Sigmoid colon (tissue), 7 donors: ENCODE measurements at places on chromosomes 1 and 21. TPM values are rescaled to one million over a fixed set of nuclear protein-coding genes. Genes with fewer than 3 reads are reported as not detected.

DNA sequence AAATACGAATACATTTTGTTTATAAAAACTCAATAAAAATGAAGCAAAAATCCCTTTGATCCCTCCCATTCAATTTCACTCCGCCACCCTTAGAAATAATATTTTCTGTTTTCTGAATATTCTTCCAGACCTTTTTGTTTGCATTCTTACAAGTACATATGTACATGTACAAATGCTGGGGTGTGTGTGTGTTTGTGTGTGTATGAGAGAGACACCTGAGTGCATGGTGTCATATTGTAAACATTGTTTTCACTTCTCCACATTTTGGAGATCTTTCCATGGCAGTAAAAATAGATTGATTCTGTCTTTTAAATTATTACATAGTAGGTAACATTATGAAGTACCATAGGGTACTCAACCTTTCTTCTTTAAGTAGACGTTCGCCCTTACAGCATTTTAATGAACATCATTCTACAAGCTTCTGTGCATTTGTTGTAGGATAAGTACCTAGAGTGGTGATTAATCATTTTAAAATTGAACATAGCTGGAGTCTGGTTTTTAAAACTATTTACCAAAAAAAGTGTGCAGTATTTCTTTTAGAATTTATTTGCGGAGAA lies 1.3 kb upstream of the MPC2 start:
- no peak for DNase-seq

The FHAD1 gene
- not detected for total RNA-seq

The LCE3D gene
- total RNA-seq: not detected

- DNase-seq: peak; percentile 22
These were observed 622 bp upstream of the APOA2 start for GRCh38 chr1:161223805-161224694.

The RAD54L gene
- not detected for total RNA-seq

DNA sequence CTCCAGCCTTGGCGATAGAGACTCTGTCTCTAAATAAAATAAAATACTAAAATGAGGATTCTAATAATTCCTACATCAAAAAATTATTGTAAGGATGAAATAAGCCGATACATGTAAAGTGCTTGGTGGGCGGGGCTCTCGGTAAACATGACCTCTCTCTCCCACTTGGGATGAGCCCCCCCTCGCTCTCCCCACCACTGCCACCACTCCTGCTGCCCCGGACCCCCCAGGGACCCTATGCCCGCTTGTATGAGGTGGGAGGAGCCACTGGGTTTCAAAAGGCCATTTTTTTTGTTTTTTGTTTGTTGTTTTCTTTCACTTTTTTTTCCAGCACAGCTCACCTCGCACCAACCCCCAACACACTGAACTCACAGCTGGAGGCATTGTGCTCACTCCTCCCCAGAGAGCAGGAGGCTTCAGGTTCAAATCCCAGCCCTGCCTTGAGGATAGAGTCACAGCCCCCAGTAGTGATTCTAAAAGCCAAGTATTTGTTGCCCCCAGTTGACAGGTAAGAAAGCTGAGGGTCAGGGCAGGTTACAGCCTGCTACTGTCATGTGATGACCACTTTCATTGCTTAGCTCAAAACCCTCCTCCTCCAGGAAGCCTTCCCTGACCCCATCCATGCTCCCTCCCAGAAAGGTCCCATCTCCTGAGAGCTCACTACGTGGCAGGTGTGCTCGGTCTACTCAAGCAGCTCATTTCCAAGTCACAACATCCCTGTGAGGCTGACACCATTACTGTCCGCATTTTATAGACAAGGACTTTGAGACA lies 4.2 kb downstream of the SDC3 start:
- DNase-seq: peak; percentile 51

The GOLT1A gene
- total RNA-seq: not detected

The G0S2 gene
- 20.1 TPM for total RNA-seq

The SPRR3 gene
- not detected for total RNA-seq

The SPRR2G gene
- not detected for total RNA-seq

The GPR153 gene
- total RNA-seq: 11.4 TPM

The KCNA3 gene
- total RNA-seq: 0.71 TPM

GRCh38 chr1:107670397-107671040 lies 294.5 kb downstream of the VAV3 start:
- DNase-seq: no peak

- no peak for DNase-seq
These were observed 11.5 kb downstream of the CNST start for GRCh38 chr1:246577720-246578106.

DNA sequence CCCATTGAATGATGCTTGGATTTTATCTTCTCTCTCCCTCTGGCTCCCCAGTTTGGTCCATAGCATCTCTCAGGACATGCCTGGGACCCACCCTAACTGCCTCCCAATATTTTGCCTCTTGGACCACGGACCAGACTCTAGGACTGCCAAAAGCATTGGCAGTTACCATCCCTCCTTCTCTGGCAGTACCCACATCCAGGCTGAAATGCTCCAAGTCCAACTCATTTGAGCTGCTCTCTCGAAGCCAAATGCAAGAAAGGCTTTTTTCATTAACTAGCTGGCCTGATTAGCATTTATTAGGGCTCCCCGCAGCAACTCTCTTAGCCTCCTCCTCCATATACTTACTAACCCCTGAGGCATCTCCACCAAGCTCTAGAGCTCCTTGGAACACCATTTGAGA lies 140.0 kb upstream of the GRIK3 start:
- no peak for DNase-seq

The CD48 gene
- total RNA-seq: 4.5 TPM

- no peak for DNase-seq
These were observed 78.5 kb downstream of the ITPKB start for GRCh38 chr1:226660410-226661182.

The GJA8 gene
- total RNA-seq: not detected

DNA sequence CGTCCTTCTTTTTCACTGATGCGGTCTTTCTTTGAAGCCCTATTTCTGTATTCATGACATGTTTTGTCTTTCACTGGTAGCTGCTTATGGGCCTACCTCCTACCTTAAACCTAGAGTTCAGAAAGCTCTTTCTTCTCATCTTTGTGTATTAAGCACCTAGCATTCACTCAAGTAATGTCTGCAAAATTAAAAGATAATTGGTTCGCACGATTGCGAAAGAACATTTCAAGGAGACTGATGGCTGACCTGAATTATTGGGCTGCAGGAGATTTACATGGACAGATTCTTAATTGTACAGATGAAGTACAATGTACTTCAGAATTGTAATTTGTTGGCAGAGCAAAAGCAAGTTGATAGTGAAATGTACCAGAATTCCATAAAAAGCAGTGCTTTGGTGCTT lies 206.4 kb downstream of the PCP4 start:
- DNase-seq: no peak

GRCh38 chr21:45533846-45534635 lies 8.2 kb downstream of the SLC19A1 start:
- peak; percentile 62 for DNase-seq

DNA sequence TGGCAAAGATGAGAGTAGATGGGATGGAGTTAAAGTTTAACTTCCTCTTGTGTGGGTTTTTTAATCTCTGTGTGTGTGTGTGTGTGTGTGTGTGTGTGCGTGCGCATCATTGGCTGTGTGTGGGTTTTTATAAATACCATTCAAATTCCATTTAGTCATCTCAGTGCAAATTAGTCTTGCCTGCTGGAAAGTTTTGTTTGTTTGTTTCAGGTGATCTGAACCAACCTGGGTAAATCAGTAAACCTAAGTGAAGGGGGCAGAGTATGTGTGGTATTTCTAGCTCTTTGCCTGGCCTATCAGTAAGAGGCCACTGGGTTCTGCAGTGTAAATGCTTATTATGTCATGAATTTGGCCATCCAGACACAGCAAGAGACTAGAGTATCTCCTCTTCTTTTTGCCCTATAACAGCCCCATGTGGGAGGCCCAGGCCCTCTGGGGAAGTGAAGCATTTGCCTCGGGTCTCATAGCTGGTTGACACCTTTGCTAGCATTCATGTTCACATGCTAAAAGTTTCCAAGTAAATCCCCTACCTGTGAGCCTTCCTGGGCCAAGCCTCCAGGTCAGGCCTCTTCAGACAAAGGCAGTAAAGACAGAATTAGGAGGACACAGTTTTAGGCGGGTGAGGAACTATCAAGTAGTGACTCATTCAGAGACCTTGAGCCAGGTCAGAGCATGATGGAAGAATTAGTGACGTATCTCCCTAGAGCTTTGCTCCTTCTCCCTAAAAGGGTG lies 14.7 kb downstream of the INTS3 start:
- no peak for DNase-seq

DNA sequence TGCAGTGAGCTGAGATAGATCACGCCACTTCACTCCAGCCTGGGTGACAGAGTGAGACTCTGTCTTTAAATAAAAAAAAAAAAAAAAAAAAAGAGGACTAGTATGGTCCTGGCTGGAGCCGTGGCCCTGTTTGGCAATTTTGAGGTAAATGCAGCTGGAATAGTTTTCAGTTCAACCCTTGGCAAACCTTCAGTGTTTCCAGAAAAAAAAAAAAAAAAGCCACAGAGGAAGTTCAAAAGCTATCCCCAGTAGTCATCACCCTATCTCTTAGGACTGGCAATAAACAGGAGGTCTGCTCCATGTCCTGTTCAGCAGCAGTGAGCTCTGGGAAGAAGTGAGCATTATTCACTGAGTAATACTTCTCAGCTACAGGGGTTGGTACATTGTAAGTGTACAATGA lies 56.8 kb upstream of the ERRFI1 start:
- no peak for DNase-seq

GRCh38 chr1:211479624-211480023 lies 12.3 kb downstream of the RD3 start:
- no peak for DNase-seq

The ETV3L gene
- total RNA-seq: not detected

DNA sequence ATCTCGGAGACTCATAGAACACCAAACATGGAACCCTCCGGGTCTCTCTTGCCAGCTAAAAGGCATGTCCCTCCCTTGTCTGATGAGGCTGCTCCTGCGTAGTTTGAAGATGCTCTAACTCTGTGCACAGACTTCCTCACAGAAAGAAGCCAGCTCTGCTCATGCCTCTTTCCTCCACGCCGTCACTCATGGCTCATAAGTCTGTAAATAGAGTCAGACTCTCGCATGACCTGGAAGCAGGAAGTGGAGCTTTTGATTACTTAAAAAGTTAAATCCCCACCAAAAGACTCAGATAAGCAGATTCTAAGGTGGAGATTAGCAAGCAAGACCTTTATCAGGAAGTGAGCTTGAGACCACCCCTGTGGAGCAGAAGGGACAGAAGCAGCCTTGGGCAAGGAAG lies 171.6 kb downstream of the TRIM33 start:
- no peak for DNase-seq

DNA sequence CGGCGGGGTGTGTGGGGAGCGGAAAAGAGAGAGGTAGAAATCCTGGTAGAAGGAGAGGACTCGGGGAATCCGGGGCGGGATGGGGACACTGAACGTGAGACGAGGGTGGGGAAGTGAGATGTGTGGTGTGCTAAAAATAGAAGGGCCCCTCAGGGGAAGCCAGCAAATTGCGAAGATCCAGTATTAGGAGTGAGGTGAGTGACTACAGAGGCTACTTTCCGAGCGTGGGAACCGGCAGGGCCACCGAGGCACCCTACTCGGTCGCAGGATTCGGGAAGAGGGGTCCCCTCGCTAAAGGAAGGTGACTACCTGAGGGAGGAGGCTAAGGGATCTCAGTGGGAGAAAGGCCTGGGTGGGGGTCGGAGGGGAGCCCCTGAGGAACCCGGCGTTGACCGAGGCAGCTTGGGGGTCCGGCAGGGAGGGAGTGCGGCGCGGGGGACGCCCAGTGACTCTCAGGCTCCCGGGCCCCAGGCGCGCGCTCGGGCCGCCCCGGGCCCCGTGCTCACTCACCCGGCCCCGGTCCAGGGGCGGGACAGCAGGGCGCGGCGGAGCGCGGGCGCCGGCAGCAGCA lies 318 bp downstream of the ALDH4A1 start:
- no peak for DNase-seq

The TNFRSF1B gene
- total RNA-seq: 19.7 TPM

DNA sequence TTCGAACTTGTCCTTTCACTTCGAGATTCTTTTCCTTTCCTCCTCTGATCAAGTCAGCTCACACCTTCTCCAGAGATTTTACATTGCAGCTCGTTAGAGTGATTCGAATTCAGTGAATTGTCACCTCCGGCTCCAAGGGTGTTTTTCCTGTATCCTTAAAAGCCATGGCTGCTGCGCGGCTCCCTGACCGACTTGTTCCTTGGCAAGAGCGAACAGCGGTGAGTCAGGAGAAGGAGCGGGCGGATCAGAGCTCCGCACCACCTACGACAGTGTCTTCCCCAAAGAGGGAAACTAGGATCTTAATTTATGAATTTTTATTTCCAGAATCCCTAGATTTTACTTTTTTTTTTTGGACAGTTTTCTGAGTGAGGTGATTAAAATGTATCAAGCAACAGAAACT lies 204.4 kb upstream of the ADGRL2 start:
- DNase-seq: no peak

- no peak for DNase-seq
These were observed 153.6 kb downstream of the OLFM3 start for GRCh38 chr1:101843160-101843559.

The LRRC39 gene
- total RNA-seq: 4.2 TPM

DNA sequence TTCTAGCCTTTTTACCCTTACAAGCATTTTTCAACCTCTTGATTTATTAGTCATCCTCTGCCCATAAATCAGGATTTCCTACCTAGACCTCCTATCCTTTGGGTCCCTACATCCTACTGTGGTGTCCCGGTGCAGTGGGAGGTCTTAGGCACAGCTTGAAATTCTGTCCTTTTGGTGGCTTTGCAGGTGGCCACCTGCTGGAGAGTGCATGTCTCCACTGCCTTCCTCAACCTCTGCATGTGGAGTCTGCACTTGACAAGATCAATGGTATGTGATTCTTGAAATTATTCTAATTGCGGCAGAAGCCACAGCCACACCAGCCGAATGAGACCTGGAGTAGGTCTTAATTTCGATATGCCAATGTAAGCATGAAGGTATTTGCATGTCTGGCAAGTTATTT lies 11.4 kb upstream of the KCNA3 start:
- DNase-seq: no peak

GRCh38 chr1:241834733-241835377 lies 13.1 kb upstream of the EXO1 start:
- no peak for DNase-seq

GRCh38 chr1:93959413-93959812 lies 50.2 kb upstream of the GCLM start:
- no peak for DNase-seq

- DNase-seq: no peak
These were observed 41.8 kb upstream of the USP25 start for GRCh38 chr21:15688016-15688415.

DNA sequence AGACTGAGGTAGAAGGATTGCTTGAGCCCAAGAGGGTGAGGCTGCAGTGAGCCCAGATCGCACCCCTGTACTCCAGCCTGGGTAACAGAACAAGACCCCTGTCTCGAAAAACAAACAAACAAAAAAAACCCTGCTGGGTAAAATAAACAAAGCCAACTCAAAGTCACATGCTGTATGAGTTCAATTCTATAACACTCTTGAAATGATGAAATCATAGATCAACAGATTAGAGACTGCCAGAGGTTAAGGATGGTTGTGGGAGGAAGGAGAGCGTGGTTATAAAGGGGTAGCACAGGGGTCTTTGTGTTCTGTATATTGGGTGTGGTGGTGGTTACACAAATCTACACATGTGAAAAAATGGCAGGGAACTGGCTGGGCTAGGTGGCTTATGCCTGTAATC lies 62.5 kb downstream of the TAS1R2 start:
- DNase-seq: no peak

The S100A1 gene
- 22.2 TPM for total RNA-seq

The PPM1J gene
- 0.36 TPM for total RNA-seq

- DNase-seq: no peak
These were observed 20.9 kb downstream of the ERICH3 start for GRCh38 chr1:74652711-74653139.
